ENCODE measurements at places on chromosomes 12 and 14.

DNA sequence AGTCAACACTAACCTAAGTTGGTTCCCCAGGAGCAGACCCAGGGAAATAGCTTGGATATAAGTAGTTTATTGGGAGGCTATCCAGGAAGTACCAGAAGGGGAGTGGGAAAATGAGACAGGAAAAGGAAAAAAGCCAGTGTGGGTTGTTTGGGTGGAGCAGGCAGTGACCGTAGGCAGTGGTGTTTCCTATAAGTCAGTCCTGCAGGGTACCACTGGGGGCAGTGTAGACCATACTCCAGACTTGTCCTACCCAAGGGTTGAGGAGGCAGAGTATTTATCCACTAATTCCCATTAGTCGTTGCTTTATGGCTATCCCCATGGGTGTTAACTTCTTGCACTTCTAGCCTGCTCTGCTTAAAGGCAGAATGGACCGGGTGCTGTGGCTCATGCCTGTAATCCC is 6.4 kb upstream of the CCDC60 start:
- no peak for ATAC-seq

DNA sequence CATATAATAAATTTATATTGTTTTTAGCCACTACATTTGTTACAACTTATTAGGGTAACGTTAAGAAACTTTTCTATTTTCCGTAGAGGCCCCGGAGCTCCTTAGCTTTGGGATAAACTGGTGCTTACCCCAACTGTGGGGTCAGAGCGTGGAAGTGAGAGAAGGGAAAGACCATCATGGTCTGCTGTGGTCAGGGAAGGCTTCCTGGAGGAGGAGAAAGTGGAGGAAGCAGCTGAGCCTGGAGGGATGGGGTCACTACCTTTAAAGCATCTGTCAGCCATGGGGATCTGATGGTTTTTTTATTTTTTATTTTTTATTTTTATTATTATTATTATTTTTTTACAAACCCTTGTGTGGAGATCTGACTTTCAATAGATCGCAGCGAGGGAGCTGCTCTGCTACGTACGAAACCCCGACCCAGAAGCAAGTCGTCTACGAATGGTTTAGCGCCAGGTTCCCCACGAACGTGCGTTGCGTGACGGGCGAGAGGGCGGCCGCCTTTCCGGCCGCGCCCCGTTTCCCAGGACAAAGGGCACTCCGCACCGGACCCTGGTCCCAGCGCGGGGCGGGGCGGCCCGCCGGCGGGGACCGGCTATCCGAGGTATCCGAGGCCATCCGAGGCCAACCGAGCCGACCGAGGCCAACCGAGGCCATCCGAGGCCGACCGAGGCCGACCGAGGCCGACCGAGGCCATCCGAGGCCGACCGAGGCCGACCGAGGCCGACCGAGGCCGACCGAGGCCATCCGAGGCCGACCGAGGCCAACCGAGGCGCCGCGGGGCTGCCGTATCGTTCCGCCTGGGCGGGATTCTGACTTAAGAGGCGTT is 1101.2 kb upstream of the TMEM132C start:
- peak; percentile 95 for ATAC-seq

DNA sequence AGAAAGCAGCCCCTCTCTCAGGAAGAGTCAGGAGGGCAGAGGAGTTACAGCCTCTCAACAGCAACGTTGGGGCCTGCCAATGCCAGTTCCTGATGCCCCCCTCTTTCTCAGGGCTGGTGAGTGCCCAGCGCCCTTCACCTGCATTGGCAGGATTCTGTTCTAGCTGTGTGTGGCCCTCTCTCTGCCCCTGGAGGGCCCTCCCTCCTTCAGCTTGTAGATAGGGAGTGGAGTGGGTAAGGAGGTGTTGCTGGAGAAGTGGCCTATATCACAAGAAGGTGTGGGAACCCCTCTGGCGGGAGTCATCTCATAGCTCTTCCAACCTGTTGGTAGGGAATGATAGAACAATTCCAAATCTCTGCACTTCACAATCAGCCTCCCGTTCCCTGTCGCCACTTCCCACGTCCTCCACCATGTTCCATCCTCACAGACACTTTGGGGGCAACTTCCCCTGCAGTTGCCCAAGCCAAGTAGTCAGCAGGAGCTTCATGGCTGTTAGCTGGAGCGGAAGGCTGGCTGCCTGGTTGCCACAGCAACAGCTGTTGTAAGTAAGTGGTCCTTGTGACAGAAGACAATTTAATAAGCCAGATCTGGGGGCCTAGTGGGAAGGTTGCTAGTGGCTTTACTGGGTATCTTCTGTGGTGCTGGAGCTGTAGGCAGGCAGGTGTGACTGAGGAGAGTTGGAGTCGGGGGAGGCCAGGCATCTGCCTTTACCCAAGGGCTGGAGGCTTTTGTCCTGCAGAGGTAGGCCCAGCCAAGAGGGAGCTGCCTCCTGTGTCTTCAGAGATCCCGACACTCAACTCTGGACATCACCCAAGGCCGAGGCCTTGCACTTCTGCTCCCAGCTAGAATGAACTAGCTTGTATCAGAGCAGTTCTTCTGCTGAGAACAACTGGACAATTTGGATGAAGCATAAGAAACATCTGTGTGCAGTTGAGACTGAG is 38.4 kb downstream of the GALNT16 start:
- ATAC-seq = no peak

DNA sequence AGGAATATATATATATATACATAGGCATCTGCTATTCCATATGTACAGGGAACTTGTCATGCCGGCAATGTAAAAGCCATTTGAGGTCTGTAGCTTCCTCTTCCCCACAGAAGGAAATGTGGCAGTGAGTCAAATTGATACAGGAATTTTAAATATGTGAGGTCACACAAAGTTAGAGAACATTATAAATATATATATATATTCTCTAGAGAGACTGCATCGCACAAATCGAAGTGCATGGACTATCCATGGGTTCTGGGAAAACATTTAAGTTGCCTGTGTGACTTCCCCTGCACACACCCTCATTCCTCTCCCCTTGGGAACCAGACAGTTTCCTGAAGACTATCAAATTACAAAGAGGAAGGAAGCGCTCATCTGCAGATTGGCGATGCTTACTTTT is 100.9 kb upstream of the CCDC91 start:
- no peak for ATAC-seq

- no peak for ATAC-seq
These were observed 10.9 kb downstream of the BTG1 start for GRCh38 chr12:92134638-92135274.

DNA sequence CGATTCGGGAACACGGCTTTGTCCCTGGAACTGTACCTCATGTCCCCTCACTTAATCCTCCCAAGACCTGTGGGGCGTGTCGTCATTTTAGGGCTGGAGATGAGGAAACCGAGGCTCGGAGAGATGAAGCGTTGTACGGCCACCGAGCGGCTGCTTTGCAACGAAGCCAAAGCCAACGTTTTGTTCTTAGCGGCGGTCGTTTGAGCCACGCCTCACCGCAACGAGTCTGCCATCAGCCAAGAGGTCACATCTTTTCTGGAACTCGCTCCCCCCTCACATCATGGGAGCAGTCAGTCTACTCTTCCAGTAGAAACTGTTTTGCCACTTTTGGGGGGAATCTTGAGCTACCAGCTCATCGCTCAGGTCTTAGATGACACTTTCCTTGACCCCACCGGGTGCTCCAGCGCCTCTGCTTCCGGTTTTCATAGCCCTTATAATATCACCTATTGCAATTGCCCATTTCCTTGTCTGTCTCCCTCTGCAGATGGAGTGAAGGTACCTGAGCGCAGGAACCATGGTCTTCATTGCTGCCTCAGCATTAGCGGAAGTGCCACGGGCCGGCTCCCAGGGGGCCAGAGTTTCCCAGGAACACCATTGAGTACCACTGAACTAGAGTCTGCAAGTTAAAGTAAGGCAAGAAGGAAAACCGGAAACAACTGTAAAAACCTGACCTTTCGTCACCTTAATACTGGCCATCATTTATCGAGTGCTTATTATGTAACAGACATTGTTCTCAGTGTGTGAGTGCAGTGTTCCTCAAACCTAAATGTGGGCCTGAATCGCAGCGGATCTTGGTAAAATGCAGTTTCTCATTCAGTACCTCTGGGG is 19.6 kb downstream of the NINJ2 start:
- peak; percentile 1 for ATAC-seq

DNA sequence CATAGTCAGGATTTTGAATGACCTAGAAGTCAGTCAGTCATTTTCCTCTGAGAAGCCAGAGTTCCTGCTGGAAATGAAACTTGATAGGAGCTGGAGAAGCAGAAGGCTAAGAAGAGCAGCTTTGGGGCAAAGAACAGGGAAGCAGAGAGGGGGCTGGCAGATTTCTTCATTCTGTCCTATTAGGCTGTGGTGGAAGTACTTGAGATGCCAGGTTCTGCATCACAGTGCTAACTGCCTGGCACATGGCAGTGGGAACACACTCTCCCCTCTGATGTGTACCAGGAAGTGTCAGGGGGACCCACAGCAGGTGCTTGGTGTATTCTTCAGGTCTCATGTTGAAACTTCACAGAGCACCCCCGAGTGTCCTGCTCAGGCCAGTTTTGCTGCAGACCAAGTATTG is 61.0 kb downstream of the SUSD6 start:
- ATAC-seq = no peak

DNA sequence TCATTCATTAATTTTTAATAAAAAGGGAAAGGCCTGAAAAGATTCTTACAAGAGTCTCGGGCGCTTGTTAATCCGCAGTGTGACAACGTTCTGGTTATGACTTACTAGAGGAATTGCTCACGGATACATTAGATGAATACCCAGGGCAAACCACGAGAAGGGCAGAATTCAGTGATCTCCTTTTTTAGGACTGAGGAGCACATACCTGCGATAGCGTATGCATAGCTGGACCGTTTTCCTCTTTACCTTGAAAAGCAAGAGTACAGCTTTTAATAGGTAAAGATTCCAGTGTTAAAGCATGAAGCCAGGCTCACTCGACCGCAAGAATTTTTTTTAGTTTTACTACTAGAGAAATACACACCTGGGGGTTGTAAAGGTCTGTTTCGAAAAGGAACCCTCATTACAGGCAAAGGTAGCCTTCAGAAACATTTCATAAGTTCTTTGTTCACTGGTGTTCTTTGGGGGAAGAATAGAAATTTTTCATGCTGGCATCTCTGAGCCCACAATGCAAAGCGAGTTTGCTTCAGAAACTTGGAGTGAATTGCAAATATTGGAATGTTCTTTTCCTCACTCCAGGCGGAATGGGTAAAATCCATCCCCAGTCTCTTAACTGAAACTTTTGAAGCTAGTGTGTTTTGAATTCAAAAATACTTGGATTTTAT is 953 bp downstream of the MAPK1IP1L start:
- ATAC-seq = no peak

GRCh38 chr14:91899806-91900205 is 32.5 kb upstream of the TC2N start:
- no peak for ATAC-seq

GRCh38 chr14:59359431-59360124 is 105.6 kb downstream of the GPR135 start:
- no peak for ATAC-seq

GRCh38 chr12:43675048-43675904 is 83.3 kb downstream of the PUS7L start:
- no peak for ATAC-seq

DNA sequence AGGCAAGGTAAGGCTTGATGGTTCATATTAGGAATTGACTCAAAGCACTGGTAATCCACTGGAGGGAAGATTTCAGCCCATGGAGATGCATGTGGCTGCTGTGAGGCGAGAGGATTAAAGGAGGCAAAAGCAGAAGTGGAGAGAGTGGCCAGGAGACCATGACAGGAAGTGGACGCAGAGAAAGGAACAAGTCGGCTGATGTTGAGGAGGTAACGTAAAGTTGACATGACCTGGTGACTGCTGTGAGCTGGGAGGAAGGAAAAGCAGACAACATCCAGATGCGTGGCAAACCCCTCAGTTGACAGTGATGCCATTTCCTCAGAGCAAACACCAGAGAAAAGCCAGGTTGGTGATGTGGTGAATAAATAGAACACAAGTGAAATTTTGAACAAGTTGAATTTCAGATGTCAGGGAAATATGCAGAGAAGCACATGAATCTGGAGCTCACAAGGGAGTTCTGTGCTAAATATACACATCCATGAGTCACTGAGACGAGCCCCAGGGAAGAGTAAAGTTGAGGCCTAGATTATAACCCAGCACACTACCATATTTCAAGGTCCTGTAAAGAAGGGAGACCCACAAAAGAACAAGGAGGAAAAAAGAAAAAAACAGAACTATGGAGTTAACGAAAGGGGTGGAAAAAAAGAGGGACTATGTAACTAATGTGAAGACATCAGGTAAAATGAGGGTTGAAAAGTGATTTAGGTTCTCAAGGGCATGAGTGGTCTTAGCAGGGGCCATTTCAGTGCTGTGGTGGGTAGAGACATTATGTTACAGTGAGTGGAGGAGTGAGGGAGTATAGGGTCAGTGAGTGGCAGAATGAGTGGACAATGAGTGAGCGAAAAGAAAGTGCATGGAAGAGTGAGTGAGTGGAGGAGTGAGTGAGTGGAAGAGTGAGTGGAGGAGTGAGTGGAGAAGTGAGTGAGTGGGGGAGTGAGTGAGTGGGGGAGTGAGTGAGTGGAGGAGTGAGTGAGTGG is 61.6 kb upstream of the GZMB start:
- no peak for ATAC-seq

- no peak for ATAC-seq
These were observed 158.0 kb upstream of the AMIGO2 start for GRCh38 chr12:47237751-47238211.

DNA sequence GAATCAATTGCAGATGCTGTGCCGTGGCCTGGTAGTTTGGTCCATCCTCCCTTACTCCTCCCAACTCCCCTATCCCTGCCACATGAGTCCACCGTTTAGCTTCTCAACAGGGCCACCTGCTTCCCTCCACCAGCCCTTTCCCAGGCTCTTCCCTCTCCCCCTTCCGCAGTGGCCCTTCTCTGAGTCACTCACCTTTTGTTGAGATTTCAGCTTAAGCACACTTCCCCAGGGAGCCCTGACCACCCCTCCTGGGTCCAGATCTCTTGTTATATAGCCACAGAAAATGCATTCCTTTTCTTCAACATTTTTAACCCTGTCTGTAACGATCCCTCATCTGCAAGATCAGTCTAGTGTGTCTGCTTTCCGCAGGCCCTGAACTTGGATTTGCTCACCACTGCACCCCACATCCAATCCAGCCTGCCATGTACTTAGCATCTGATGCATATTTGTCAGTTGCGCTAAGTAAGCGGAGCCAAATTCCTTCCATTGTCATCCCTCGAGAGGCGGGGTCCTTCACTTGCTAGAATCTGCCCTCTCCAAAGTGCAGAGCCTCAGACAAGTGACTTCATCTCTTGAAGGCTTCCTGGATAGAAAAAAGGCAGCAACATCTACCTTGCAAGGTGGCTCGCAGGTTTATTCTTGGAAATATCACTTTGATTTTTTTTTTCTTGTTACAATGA is 41.1 kb downstream of the TMEM63C start:
- no peak for ATAC-seq

DNA sequence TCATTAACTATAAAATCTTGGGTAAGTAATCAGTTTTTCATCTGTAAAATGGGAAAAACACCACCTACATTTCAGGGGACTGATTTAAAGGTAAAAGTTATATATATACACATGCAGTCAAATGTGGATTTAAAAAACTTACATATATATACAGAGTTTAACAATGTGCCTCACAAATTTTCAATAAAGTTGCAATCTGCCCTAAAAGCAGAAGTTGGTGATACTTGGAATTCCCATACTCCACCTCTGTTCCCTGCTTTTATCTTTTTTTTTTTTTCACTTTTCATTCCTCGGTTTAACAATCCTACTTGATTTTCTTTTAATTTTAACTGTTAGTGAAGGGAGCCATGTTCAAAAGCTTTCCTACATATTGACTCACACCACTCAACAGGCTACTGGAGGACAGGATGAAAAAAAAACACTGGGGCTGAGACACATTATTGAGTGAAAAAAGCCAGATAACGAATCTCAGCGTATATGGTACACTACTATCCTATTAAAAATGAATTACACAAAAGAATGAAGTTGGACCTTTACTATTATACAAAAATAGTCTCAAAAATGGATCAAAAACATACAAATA is 24.3 kb downstream of the SPPL3 start:
- no peak for ATAC-seq

Measured in gastroesophageal sphincter (tissue), 4 donors.